Stimulated activated CD4-positive, alpha-beta T cell treated with anti-CD3 and anti-CD28 coated beads, Interleukin-4, amount 100 ng/mL, for 4 hours (primary cell): ENCODE measurements at places on chromosomes 3 and 15.

DNA sequence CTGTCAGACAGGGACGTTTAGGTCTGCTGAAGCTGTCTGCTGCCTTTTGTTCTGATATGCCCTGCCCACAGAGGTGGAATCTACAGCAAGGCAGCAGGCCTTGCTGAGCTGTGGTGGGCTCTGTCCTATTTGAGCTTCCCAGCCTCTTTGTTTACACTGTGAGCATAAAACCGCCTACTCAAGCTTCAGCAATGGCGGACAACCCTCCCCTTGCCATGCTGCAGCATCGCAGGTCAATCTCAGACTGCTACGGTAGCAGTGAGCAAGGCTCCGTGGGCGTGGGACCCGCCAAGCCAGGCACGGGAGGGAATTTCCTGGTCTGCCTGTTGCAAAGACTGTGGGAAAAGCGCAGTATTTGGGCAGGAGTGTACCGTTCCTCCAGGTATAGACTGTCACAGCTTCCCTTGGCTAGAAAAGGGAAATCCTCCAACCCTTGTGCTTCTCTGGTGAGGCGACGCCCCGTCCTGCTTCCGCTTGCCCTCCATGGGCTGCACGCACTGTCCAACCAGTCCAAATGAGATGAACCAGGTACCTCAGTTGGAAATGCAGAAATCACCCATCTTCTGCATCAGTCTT is 71.4 kb downstream of the SPSB4 start:
- no peak for DNase-seq

DNA sequence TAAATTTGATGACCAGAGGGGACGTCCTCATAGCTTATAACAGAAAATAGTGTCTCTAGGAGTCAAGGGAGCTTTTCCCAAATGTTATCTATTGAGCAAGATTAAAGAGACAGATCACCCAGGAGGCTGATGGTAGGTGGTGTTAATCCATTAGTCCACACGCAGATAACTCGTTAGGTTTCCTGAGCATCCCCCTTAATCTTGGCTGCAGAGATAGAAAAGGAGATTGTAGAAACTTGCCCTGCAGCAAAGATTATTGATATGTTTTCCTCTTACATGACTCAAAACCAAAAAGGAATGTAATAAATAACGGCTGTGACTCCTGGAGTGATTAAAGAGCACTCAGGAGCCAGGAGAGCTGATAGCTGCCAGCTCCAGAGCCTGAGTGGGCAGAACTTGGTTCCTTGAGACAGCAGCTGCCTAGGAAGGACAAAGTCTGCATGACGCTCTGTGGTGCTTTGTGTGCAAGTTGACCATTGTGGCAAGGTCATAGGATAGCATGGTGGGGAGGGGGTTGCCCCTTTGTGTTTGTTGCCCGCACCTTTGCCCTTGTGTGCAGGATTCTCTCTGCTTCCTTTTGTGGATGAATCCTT is 234.8 kb downstream of the PTPRG start:
- no peak for DNase-seq

- DNase-seq, result no peak
Observed at GRCh38 chr3:108036984-108037741, 53.7 kb downstream of the CD47 start.

GRCh38 chr3:132926098-132926497 is 112.1 kb upstream of the TMEM108 start:
- DNase-seq, result no peak

DNA sequence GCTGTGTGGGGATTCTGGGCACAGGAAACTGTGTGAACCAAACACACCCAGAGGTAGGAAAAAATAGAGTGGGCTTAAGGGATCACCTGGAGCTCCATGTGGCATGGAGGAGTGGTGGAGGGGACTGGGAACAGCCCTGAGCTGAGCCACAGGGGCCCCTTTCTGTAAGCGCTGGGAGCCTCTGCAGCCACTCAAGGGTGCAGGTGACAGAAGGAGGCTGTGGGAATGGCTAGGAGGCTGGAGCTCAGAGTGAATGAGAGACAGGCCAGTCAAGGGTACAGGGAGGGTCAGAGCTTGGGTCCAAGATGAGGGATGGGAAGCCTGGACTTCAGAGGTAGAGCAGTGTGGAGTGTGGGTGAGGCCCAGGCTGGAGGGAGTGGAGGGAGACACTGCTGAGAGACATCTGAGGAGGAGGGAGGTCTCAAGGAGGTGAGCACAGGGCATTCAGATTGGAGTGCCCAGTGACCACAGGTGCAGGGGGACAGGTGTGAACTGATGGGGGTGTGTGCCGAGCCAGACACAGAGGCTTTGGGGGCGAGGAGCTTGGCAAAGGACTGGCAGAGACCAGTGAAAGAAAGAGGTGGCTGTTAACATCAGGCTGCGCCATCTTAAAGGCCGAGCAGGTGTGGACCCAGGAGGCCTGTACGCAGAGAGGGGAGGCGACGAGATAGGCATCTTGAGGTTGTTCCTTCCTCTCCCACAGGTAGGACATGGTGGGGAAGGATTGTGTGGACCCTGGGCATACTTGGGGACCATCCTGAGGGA is 56.8 kb downstream of the FGD5 start:
- no peak for DNase-seq

DNA sequence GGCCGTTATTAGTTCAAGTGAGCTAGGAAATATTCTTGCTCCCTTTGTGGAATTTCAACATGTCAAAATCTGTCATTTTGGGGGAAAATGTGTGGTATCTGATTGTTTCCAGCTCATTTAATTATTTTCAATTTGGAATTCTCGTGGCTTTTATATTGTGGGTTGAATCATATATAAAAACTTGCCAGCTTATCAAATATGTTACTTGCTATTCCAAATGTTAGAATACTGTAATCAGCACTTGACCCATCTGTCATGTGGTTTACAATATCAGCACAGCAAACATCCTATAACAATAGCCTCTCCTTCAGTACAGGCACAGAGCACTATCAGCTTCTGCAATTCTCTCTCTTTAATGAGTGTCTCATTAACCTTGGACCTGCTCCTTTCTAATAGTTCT is 130.2 kb upstream of the FEZF2 start:
- DNase-seq, result no peak

- no peak for DNase-seq
Observed at GRCh38 chr3:188754267-188754666, 417.5 kb upstream of the TPRG1 start.

DNA sequence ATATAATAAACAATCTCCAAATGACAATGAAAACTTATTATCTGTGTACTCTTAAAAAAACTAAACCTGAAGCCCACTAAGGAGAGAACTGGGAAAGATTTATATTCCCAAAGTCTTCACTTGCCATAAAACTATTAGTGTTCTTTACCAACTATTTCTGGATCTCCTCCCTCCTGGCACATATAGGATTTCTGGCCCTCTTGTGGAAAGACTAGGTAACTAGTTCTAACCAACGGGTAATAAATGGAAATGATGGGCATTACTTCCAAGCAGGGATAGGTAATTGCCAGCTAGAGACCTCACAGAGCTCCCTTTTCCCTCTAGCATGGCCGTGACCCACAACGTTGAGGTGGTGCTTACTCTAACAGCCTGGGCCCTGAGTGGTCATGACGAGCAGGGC is 110.1 kb downstream of the DNAH12 start:
- DNase-seq, result no peak

DNA sequence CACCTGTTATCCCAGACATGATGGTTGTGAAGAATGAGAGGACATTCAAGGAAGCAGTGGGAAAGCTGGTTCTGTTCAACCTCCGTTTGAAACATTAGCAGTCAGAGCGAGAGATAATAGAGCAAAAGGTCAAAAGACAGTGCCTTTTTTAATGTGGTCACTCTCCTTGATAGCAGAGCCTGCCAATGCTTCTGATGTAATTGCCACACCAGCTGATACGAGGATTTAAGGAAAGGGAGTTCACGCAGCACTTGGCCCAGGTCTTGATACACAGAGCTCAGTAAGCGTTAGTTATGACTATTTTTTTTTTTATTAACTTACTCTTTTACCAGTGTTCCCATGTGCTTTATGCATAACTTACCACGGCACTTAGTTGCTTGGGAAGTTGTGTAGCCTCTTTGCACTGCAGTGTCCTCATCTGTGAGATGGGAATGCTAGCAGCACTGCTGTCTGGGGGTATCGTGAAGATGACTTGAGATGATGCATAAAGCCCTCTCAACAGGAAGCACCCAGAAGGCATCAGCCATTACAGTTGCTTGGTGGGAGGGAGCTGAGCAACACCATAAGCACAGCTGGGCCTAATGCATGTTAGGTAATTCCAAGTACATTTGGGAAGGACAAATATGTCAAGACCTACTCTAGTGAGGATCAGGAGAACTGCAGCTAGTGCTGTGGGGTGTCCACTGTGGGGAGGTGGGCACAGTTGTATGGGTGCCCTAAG is 123.3 kb upstream of the RASGRP1 start:
- no peak for DNase-seq

- DNase-seq, result no peak
Observed at GRCh38 chr3:156612903-156613302, 58.0 kb upstream of the SSR3 start.

GRCh38 chr3:187051724-187052366 is 87.5 kb downstream of the RPL39L start:
- DNase-seq, result no peak

GRCh38 chr3:185215873-185216606 is 37.8 kb downstream of the EHHADH start:
- no peak for DNase-seq

DNA sequence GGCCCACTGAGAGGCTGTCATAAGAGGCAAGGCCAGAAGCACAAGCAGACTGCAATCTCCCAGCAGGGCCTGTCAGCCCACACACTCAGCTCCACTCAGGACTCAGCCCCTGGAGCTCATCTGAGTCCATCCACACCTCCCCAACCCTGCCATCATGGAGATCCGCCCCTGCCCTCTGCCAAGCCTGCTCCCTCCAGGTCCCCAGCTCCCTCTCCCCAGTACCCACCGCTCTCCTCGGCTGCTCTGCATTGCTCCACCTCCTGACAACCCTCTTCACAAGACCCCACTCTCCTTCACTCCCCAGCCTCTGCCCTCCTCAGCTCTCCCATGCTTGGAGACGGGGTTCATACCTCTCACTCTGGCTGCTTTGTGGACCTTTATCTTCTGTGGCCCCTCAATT is 11.1 kb downstream of the POC1A start:
- no peak for DNase-seq

DNA sequence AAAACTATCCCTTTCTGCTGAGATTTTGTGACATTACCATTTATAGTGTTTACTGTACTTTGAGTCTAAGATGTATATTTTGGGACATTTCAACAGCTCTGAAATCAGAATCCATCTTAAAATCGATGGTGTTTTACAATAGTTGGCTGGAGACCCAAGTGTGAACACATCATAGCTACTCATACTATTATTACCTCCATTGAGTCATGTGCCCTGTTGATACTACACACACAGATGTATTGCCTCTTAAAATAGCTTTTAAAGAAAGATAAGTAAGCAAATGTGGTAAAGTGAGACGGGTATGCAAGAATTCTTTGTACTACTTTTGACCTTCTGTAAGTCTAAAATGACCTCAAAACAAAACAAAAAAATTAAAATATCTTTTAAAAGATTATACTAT is 6.7 kb downstream of the LMOD3 start:
- DNase-seq, result no peak

DNA sequence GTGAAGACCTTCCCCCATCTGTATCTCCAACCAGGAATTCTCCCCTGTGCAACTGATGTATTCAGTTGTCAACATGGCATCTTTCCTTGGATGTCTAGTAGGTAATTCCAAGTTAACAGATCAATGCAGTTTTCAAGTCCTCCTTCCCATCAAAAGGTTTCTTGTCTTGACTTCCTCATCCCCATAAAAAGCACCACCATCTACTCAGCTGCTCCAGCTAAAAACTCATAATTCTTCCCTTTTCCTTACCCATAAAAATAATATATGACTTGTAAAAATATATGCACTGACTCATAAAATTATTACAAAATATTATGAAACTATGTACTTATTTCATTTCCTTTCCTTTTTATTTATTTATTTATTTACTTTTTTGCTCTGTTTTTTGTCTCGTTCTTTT is 5.0 kb upstream of the CAND2 start:
- no peak for DNase-seq

DNA sequence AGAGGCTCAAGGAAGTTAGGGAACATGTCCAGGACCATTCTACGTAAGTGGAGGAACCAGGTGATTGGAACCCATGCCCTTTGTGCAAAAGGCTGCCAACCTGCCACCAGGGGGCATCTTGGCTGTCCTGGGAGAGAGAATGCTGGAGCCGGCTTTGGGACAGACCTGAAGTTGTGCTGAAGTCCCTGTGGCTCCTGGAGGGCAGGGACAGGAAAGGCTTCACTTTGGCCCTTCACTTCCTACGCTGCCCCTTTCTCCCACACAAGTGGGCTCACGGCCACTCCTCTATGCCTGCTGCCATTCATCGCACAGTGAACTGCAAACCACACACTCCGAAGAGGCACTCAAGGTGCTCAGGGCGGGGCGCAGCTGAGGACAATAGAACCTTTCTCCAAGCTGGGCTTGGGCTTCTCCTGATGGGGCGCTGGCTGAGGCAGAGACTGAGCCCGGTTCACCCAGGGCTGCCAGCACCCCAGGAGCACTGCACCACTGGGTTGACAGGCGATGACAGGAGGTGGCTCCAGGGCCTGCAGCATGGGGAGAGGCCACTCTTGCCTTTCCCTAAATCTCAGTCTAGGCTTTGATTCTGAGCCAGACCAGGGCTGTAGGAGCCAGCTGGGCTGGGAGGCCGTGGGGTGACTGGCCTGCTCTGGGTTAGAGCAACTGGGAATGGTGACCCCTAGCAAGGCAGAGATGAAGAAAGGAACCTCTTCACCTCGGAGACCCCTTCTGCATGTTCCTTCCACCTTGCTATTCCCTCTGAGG is 8.4 kb downstream of the SHF start:
- peak; percentile 45 for DNase-seq
